Heart left ventricle (tissue), 16 donors: ENCODE measurements at places on chromosomes 4 and X.

DNA sequence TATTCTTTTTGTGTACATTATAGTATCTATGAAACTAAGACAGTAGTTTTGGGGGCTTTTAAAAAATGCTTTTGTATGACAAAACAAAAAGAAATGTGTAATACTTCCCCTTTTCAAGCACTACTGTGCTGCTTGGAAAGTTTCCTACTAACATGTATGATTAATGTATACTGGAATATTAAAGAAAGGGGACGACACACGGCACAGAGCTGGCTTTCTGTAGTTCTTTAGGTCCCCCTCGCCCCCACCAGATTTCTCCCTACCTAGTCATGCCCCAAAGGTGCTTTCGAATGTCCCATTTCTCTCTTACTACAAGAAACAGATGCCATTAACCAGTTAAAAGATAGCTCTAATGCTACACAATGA lies 1.6 kb upstream of the AP1S2 start:
- no peak for DNase-seq

DNA sequence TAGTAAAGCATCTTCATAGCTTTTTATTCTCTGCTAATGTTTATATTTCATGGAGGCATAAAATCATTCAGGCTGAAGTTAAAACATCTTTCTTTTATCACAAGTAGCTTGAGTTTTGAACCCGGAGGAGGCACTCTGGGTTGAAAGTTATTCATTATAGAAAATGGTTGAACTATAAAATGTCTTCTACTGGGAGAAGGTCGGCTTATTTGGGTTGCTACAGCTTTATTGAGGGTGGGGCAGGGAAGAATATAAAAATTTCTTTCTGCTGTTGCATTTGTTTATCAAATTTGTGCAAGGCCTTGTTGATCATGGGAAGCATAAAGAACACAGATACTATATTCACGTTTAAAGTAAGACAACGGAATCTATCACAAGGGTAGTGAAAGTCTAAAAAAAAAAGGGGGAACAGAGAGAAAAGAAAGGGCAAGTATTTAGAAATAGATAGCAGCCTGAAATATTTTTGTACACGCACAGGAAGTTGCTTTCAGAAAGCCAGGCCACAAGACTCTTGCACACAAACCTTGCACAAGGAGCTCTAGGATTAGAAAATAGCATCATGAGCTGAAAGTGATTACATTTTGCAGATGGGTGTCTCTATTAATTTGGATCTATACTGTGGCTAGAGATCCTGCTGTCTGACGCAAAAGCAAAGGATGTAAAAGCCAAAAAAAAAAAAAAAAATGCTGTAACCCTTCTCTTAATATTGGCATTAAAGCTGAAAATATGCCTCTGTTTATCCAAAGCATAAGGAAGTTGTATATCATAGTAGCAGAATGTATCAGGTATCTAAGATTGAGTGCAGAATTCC lies 37.2 kb upstream of the FAM9C start:
- no peak for DNase-seq

DNA sequence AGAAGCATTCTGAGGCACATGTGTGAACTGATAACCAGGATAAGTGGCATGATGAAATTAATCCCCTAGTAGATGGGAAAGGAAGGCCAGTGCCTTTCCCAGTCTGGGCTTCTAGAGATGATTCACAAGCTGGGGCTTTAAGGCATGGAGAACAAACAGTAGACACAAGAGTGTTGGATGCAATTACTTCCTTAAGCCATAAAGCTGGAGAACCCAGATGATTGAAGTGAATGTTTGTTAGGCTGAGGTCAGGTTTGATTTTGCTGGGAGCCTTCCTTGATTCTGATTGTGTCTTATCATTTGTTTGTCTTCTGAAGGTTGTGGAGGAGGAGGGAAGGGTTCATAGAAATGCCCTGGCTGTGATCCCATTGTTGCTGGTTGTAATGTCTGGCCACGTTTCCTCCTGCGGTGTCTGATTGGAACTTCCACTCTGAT lies 125.2 kb downstream of the NHS start:
- no peak for DNase-seq

GRCh38 chr4:31114816-31115215 lies 394.6 kb downstream of the PCDH7 start:
- DNase-seq = no peak

GRCh38 chrX:134570899-134571298 lies 87.4 kb downstream of the PLAC1 start:
- DNase-seq = no peak

GRCh38 chr4:138540056-138540800 lies 298.1 kb upstream of the SLC7A11 start:
- no peak for DNase-seq
